ENCODE measurements at places on chromosomes 1 and 21. TPM values are rescaled to one million over a fixed set of nuclear protein-coding genes. Genes with fewer than 3 reads are reported as not detected.
A peak's percentile ranks its signal among the peaks of the same experiment; 100 is the strongest.

- DNase-seq: no peak
These were observed 5.5 kb downstream of the FBXO2 start for GRCh38 chr1:11648732-11649158.

- DNase-seq: no peak
These were observed 34.8 kb downstream of the KIAA1614 start for GRCh38 chr1:180947499-180947885.

- no peak for DNase-seq
These were observed 178.4 kb upstream of the CXADR start for GRCh38 chr21:17334484-17334883.

DNA sequence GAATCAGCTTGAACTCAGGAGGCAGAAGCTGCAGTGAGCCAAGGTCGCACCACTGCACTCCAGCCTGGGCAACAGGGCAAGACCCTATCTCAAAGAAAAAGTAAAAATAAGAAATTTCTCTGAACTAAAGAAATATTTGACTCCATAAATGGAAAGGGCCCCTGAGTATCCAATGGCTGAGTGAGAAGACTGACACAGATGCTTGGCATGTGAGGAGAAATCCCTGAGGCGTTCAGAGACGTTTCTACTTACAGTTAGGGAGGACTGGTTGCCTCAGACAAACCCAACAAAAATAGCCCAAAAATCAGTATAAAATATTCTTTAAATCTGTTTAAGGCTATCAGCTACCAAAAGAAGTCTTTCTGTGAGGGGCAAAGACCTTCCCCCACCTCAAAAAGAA is 3.0 kb upstream of the SUMO3 start:
- no peak for DNase-seq

DNA sequence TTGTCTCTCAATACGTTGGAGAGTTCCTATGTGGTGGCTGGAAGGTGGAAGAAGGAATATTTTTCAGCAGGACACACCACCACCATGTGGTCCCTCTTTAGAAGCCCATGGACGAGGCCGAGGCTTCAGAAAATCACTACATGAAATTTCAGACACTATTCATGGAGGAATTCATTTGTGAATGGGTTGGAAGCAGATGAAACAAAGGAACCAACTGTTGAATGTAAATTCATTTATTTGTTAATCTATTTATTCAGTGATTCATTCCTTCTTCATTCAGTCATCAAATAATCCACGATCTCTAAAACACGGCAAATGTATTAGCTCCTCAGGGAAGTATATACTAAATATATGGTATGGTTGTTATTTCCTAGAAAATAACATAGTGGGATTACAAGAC is 12.2 kb downstream of the SLC35F3 start:
- no peak for DNase-seq

DNA sequence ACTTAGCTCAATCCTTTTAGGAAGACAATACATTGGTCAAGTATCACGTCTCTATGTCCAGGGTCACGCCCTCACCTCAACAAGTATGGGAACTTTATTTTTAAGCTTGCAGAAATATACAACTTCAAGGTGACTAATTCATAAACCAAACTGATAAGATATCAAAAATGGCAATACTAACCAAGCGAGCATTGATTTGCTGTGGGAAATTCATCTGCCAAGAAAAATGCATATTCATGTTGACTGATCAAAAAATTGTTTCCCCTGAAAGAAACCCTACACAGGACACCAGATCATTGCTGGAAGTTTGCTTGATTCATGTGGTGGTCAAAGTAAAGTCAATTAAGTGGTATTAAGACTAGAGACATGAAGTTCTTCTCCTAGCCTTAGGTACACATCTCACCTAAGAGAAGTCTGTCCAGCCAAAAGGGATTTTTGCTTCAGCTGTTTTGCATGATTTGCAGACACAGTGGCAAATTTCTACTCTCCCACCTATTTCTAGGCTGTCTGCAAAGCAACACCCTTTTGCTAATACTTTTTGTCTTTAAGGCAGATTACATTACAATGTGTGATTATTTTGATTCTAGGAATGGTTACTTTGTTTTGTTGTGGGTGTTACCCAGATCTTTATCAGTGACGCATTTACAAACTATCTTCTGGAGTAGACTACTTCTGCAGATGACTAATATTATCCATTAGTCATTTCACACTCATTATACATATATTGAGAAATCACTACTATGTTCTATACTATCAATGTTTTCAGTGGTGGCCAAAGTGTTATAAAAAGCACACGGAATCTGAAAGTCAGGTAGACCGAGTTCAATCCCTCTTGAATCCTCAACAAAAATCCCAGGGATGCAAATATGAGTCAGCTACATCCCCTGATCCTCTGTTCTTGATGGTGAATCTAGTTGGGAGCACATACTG is 12.4 kb downstream of the SAMSN1 start:
- no peak for DNase-seq

SEMA6C gene
- 78.9 TPM for polyA plus RNA-seq

CELA2B gene
- polyA plus RNA-seq: 3.2 TPM

FASLG gene
- 0.29 TPM for polyA plus RNA-seq

DNA sequence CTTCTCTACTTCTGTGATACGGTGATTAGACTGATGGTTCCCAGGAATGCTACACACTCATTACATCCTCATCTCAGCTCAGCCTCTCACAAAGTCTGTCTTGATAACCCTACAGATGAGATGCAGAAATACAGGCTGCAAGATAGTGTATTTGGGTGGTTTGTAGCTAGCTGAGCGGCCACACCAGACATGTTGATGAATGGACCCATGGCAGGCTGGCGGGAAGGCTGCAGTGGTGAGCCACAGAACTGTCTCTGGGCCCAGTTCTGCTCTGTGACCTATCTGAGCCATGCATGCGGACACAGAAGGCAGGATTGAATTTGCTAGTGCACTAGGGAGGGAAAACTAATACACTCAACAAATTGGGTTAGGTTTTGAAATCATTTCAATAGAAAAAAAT is 71.9 kb downstream of the LRRN2 start:
- no peak for DNase-seq

DNA sequence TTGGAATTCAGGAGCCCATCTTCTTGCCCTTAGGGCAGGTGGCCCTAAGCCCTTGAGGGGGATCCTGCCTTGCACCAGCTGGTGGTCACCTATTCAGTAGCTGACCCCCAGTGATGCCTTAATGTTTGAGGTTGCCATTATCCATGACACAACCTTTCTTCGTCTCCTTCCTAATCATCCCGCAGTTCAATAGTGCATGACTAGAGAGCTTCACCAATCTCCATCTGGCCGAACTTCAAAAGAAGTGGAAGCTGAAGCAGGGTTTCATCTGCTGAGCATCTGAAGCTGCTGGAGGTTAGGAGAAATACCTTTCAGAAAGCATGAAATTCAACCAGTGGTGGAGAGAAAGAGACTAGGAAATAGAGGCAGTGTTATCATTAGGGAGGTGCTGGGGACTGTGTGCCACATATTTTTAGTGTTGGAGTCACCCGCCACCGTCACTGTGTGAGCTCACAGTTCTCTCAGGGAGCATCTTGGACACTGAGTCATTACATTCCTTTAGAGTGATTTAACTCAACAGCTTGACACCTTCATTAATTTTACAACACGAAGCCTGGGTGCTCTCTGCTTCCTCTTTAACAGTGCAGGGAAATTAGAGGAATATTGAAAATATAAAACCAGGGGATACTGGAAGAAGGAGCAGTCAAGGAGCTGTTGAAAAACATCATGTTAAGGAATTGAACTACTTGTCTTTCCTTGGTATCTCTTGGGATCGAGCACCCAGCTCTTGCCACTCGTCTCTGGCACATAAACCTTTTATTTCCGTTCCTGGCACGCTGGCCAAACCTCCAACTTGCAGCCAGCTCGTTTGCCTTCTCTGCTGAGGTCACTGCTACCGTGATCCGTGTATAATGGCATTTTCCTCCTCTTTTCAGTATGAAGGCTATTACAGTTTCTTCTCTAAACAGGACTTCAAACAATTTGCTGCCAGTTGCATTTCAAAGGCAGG is 53.6 kb downstream of the PEX14 start:
- DNase-seq: no peak

PKLR gene
- polyA plus RNA-seq: 0.13 TPM

- no peak for DNase-seq
These were observed 8.9 kb downstream of the CHI3L2 start for GRCh38 chr1:111236379-111236778.

FCRL5 gene
- polyA plus RNA-seq: not detected

PCSK9 gene
- 4.2 TPM for polyA plus RNA-seq

- DNase-seq: no peak
These were observed 211.5 kb downstream of the TRABD2B start for GRCh38 chr1:47785561-47786271.

DNA sequence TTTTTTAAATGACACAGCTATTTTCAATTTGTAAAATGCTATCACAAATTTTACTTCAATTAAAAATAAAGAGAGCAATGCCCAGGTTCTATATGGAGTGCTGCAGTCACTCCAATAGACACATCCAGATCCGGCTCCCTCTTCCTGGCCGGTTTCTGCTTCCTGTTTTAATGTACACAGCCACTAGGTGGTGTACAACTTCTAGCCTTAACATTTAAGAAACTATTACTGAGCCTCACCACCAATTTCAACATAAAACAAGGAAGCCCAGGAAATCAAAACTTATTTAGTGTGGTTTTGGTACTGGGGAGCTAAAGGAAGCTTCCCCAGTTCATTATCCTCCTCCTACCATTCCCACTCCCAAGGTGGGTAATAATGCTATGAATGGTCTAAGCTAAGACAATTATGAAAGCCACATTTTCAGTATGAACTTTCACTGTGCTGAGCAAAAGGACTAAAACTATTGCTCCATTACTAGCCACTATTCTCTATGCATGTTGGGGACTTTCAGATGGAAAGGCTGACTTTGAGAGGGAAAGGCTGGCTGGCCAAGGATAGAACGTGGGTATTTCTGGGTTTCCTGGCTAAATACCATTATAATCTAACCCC is 25.5 kb upstream of the MTMR11 start:
- DNase-seq: peak; percentile 85

DNA sequence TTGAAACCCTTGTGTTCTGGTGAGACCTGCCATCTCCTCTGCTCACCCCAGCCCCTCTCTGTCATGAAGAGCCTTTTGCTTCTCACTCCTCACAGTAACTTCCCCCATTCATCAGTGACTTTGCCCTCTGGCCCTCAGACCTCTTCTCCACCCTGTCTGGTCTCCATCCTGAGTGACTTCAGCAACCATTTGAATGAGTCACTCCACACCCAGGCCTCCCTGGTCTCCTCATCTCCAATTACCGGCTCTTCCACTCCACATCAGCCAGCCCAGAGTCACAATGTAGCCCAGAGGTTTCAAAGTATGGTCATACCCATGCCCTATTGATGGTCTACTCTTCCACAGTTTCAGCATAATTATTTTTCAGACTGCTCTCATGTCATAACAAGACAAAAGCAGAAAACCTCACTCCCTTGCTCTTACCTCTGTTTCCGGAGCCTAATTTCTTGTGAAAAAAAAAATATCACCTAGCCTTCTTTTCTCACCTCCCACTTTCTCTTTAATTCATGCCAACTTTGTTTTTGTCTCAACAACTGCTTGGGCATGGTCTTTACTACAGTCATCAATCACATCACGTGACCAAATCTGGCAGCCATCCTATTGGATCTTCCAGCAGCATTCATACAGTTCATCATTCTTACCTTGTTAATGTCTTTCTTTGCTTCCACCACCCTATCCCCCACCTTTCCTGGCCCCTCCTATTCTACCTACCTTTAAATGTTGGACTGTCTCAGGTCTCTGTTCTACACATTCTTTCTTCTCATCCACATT is 35.6 kb upstream of the NEK7 start:
- DNase-seq: peak; percentile 85

- peak; percentile 86 for DNase-seq
These were observed 7.0 kb downstream of the LRRC71 start for GRCh38 chr1:156927215-156928042.

INAVA gene
- polyA plus RNA-seq: 2.3 TPM

TCEA3 gene
- polyA plus RNA-seq: 300 TPM

DNA sequence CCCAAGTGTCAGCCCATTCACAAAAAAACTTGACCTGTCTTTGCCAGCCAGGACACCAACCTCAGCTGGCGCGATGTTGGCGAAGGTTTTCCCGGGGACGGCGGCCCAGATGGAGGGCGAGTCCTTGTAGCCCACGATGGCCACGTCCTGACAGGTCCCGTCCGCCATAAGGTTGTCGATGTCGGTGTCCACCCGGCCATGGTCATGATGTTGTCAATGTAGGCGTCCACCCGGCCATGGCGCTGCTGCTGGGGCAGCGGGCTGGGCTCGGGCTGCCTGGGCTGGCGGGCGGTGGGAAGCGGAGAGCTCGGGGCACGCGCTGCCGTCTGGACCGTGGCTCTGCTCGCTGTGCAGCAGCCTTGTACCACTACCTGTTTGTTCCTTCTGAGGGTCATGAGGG is 18.3 kb upstream of the MYOC start:
- no peak for DNase-seq

DNA sequence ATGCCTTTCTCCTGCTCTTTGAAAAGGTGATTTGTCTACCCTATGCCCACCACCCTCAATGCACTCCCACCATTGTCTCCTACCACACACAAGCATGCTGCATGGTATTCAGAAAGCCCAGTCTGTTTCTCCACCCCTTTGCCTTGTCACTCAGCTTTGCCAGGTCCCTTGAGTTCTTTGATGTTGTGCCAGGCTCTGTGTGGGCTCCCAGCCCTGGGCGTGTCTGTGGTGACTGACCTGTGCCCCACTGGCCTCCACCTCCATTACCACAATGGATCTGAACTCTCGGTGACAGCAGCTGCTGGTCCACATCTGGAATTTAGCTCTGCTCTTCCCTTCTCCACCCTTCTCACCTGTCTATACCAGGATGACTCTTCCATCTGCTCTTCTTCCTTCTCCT is 34.9 kb downstream of the ATP2B4 start:
- no peak for DNase-seq

DNA sequence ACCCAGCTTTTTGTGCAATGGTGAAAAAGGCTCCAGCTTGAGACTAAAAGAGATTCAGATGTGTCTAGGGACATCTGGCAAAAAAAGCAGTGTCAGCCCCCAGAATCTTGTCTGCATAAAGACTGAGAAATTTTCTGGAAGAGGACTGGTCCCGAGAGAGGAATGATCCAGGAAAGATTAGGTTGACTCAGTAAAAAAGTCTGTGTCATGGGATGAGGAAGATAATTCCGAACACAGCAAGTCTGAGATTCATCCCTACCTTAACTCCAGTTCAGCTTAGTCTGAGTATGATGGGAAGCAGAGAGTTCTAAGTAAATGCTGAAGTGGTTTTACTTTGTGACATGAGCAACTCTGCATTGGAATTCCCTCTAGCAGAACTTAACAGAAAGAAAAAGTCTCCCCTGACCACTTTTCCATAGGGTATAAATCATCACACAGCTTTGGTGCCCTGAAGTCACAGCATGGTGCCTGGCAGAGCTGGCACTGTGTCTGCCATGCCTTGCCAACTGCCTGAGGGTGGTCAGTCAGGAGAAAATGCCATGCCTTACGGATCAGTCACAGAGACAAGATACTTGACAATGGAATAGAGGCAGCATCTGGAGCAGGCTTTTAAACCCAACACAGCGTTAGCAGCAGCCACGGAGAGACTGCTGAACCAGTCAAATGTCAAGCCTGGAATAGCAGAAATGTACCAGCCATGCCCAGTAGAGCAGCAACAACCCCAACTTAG is 153.4 kb downstream of the ZC3H11B start:
- DNase-seq: no peak
